Stimulated activated naive CD8-positive, alpha-beta T cell treated with anti-CD3 and anti-CD28 coated beads, Interleukin-15, amount 100 ng/mL, for 72 hours (primary cell): ENCODE measurements at places on chromosomes 7 and 10.

GRCh38 chr7:158414486-158414961, 173.1 kb downstream of the PTPRN2 start:
- DNase-seq, result no peak

GRCh38 chr7:83852136-83852535, 203.2 kb upstream of the SEMA3E start:
- DNase-seq, result no peak

DNA sequence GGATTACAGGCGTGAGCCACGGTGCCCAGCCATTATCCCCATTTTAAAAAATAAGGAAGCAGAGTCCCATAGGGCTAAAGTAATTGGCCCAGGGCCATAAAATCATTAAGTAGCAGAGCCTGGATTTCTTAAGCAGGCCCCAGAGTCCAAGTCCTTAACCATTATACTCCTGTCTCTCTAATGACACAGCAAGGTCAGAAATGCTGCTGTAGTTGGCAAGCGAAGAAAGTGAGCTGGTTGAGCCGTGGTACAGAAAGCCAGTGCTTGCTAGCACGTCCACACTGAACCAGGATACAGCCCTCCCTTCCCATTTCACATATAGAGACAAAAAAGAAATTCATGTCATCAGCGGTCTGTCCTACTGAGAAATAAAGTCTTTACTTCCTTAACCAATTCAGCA, 562.7 kb downstream of the GALNT17 start:
- DNase-seq, result no peak

- DNase-seq, result no peak
Observed at GRCh38 chr7:69110450-69111050, 487.7 kb upstream of the AUTS2 start.

DNA sequence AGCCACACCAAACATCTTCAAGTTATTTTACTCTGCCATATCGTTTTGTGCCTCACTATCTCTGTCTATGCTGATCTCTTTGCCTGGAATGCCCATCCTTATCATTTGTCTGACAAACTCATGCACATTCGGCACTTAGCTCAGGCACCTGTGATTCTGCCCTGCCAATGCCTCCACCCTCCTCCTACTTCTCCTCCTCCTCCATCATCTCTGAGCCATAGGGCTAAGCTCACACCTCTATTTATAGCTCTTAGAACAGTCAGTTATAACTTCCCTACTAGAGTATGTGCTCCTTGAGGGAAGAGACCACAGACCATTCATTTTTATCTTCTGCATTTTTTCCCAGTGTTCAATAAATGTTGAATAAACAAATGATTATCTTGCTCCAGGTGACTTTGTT, 51.2 kb upstream of the CDK13 start:
- DNase-seq, result no peak

DNA sequence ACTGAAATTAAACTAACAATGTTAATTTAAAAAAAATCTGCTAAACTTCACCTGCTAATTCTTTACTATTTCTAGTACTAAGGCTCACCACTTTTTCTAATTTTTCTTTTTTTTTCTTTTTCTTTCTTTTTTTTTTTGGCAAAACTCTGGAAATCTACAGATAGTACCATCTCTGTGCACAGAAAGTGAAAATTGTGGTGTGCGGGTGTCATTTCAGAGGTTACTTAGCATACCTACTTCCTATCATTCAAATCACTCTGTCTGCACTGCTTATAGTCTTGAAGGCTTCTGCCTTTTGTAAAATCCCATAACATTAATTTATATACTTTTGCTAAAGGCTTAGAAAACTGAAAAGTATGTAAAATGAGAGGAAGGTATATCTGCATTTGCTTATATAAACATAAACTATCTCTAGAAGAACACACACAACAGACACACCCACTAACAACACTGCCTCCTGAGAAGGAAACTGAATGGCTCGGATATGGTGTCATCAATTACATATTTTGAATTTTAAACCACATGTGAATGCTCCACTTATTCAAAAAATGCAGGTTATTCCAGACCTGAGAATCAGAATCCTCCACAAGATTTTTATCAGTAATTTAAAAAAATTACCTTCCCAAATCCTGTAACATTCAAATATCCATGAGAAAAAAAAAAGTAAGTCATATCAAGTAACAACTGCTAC, 229.5 kb downstream of the PARD3 start:
- no peak for DNase-seq

DNA sequence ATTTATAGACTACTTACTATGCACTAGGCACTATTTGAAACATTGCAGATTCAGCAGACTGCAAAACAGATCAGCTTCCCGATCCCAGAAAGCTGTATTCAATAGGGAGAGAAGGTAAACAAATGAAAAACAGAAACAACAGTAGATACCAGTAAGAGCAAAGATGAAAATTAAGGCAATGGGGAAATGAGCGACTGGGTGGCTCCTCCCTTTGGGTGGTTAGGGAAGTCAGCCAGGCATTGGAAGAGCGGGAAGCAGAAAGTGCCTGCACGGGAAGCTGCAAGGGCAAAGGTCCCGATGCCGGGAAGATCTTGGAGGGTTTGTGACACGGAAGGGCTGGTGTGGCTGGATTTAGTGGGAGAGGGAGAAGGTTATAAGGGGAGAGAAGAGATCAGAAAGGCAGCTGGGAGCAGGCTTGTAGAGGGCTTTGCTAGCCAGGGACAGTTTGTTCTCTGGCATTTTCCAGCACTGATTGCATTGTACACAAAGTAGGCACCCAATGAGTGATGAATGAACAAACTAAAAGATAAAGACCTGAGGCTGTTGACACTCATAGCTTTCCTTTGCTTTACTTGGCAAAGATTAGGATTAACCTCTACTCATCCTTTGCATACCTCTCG, 67.8 kb downstream of the NAMPT start:
- no peak for DNase-seq

DNA sequence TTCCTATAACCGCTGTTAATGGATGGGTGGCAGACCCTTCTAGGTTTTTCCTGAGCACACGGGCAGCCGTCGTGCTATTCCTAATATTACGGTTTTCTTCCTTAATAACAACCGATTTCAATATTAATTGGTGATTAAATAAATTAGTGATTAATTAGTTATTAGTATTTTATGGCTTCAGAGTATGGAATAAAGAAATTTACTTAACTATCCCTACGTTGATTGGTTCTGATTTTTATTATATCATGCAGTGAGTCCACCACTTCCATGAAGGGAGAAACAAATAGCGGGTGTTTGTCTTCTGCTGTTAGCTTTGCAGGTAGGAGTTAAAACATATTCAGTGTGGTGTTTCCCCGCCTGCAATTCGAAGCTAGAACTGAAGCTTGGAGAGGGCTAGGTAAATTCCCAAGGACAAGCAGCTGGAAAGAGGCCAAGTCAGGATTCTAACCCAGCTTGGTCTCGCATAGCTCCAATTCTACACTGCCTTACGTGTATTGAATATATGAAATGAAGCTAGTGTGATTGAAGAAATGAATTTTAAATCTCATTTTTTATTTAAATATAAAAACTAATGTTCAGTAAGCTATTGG, 928 bp upstream of the CSTF2T start:
- peak; percentile 23 for DNase-seq

- no peak for DNase-seq
Observed at GRCh38 chr7:118057404-118057803, 126.6 kb upstream of the LSM8 start.

DNA sequence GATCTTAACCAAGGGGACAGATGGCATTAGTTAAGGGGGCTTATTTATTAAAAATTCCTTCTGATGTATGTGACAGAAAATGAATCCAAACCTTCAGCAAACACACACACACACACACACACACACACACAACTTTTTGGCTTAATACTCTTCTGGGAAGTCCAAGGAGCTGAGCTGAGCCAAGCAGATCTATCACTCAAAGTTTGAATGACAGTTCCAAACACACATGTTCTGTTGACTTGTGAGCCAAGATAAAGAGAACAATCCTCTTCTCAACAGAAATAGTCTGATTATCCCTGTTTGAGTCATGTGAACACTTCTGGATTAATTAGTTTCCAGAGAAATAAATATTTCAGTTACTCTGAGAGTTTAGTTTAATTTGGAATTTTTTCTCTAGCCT, 31.5 kb downstream of the KBTBD2 start:
- no peak for DNase-seq

DNA sequence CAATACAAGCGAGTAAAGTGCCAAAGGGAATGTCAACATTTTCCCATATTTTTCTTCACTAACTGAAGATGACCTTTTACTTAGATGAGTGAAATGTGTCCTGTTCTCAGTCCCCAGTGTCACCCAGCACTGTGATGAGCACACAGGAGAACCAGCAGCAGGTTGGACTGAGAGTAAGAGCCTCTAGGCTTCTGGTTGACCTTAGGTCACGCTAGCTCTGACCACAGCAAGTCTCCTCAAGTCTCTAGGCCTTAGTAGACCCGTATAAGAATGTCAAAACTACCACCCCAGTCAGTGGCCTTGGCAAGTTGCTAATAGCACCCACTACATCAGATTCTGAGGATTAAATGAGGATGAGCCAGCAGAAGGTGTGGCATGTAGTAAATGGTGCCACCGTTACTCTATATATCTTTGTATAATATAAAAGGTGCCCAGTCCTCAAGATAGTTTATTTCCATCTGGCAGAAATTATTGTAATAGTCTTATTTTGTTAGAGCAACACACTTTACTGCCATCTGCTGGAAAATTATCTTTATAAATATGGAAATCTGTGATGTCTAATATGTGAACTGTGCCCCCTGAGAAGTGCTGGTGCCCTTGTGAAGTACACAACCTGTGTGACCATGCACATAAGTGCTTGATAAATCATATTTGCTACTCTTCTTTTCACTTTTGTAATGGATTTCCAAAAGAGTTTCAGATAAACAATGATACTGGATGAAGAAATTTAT, 75.7 kb downstream of the SPAG6 start:
- no peak for DNase-seq

DNA sequence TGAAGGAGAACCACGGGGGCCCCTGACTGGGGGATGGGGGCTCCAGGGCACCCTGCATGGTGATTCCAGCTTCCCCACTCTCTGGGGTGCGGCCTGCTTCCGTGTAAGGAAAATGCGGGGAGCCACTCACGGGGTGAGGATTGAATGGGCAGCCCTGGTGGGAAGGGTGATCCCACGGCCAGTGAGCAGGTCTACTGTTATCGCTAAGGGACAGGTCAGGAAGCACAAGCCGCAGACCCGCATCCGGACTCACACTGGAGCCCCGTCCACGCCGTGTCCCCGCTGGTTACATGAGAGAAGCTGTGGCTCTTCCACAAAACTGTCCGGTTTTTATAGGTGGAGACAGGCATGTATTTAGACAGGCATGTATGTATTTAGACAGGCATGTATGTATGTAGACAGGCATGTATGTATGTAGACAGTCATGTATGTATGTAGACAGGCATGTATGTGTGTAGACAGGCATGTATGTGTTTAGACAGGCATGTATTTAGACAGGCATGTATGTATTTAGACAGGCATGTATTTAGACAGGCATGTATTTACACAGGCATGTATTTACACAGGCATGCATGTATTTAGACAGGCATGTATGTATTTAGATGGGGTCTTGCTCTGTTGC, 5.7 kb downstream of the PSMG3 start:
- no peak for DNase-seq

DNA sequence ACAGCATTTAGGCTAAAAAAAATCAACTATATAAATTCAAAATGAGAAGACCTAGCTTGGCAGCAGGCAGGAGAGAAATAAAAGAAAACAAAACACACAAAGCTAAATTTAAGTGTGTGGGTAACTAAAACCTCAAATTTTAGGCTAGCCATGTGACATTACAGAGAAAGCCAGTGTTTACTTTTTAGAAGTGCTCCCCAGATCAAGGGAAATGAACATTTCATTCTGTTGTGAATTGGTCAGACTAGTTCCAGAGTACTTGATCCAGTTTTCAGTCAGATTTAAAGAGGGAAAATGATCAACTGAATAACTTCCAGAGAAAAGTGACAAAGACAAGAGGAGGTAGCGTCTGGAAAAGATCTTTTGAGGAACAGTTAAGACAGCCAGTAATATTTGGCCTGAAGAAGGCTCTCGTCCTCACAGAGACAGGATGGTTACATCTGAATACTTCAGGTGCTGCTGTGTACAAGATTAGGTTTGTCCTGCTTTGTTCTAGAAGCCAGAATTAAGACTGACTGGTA, 563.4 kb downstream of the KCNMA1 start:
- no peak for DNase-seq

- no peak for DNase-seq
Observed at GRCh38 chr10:50613150-50613549, 10.6 kb downstream of the SGMS1 start.

GRCh38 chr10:45144326-45145070, 143.8 kb downstream of the ZNF22 start:
- no peak for DNase-seq

DNA sequence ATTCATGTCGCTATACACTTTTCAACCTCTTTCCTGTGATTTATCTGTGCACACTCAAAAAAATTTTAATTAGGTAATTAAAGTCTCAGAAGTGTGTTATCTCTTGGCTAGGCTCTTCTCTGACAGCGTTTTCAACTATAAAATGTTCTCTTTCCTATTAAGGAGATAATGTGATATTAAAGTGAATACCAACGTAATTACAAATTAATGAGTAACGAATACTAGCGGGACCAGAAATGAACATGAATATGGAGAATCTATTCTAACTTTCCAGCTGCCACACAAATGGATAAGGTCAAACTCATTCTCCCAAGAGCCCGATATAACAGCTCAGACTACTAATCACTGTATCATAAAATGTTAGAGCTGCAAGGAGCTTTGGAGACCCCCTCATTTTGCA, 12.0 kb downstream of the COL1A2 start:
- no peak for DNase-seq

DNA sequence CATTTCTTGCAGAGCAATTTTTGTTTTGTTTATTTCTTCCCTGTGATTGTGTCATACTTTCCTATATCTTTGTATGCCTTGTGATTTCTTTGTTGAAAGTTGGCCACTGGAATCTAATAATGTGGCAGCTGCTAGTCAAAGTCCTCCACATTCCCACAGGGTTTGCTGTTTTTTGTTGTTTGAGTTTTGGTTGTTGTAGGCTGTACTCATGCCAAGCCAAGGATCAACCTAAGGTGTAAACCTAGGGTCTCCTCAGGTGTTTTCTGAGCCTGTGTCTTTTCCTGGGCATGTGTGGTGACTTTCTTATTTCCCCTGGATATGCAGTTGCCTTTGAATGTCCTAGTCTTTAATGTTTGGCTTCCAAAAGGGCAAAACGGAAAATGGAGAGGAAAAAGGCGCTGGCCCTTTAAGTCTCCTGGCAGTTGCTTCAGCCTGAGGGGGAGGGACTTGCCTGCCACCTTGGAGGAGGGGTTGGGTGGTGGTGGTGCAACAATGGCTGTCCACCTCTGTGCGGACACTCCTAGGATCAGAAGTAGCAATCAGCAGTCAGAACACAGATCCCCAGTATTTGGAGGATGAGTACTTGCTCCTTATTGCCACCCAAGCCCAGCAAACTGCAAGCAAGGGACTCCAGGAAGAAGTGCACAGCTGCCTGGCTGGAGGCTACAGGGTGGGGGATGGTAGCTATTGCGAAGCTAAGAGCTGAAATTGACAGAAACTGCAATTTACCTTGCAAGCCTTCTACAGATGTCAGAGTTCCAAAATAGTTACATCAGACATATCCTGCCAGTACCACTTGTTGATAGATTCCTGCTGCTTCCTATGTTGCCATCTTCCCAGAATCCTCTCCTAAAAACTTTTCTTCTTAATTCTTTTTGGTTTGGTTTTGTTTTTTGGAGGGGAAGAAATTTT, 5.6 kb upstream of the ZNF518A start:
- peak; percentile 8 for DNase-seq

GRCh38 chr10:67834375-67834774, 3.6 kb downstream of the DNAJC12 start:
- DNase-seq, result no peak

- no peak for DNase-seq
Observed at GRCh38 chr10:47321521-47322195, 596 bp upstream of the GDF2 start.
